ENCODE measurements at places on chromosomes 13 and 19.

DNA sequence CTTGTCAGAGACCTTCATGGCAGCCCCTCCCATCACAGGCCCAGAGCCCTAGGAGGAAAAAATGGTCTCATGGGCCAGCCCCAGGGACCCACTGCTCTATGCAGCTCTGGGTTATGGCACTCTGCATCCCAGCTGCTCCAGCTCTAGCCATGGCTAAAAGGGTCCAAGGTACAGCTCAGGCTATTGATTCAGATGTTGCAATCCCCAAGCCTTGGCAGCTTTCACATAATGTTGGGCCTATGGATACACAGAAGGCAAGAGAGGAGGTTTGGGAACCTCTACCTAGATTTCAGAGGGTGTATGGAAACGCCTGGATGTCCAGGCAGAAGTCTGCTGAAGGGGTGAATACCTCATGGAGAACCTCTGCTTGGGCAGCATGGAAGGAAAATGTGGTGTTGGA, 996.0 kb downstream of the PCDH9 start:
- no peak for DNase-seq

GRCh38 chr13:67318398-67318797, 88.3 kb upstream of the PCDH9 start:
- DNase-seq: no peak

DNA sequence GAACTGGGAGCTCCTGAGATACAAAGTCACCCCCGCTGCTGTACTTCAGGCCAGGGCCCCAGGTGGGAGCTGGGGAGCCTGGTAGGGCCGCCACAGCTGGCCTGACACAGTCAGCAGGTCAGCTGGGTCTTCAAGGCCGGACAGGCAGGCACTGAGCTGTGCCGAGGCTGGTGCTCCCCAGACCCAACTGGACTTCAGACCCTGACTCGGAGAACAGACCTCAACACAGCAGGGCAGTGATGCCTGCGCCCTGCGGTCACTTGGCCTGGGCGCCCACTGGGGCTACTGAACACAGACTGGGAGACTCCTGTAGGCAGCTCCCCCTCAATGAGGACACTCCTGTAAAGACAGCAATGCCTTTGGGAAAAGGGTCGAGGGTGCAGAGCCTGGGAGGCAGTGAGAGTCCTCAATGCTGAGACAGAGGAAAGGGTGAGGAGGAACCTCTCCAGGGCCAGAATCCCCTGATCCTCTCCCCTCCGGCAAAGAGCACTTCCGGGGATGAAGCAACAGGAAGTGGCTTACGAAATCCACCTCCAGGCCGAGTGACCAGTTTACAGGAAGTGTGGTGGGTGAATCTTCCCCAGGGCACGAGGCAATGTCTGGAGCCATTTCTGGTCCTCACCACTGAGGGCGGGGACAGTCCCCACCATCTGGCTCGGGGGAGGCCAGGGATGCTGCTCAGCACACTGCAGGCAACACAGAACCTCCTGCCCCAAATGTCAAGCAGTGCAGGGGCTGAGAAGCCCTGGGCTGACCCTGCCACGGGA, 40.8 kb upstream of the ISYNA1 start:
- DNase-seq: peak; percentile 92

DNA sequence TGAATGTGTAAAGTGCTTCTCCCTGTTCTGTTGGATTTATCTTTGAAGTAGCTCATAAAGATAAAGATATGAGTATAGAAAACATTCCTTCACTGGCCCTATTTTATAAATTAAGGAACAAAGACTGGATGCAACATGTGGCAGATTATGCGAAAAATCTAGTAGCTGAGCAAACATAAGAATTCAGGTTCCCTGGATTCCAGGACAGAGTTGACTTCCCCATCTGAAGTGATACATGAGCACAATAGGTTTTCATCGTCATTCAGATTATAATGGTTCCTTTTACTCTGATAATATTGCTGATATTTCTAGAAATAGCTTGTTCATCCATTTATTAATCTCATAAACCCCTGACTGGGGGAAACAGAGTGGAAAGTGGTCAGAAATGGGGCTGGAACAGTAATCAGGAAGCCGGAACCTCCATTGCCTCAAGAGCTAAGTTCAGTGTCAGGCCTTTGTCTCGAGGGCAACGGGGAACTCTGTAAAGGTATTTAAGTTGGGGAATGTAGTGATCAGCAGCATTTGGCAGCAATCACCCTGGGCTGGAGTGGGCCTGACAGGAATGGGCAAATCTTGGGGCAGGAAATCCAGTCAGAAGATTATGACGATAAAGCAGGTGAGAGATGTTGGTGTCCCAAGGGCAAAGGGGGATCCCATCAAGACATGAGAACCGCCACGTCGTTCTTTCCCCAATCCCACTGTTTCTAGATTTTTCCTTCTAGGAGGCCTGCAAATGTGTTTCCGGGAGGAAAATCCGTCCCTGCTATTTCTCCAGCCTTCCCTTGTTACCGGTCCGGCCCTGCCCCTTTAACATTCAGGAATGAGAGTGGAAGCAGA, 232.5 kb upstream of the SERP2 start:
- peak; percentile 22 for DNase-seq

GRCh38 chr13:49086722-49087121, 111.0 kb downstream of the FNDC3A start:
- DNase-seq: peak; percentile 77

GRCh38 chr19:53898636-53899341, 10.3 kb upstream of the CACNG7 start:
- DNase-seq: no peak

- DNase-seq: no peak
Observed at GRCh38 chr19:1767464-1767933, 14.2 kb downstream of the ONECUT3 start.
